ENCODE measurements at places on chromosomes 5 and 9.
A peak's percentile ranks its signal among the peaks of the same experiment; 100 is the strongest.

DNA sequence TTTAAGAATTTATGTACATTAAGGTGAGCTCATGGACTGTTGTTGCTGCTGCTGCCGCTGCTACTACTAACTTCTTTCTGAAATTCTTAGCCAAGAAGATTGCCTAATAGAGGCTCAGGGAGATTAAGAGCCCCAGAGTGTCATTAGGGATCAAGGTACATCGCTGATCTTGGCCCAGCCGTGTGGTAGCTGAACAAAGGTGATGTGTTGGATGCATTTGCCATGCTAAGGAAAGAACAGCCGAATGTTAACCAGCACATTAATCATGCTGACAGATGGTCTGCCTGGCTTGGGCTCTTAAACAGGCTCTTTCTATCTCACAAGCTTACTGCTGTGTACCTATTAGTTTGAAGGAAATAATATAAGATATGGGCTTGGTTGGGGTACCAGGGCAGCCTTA, 137.1 kb downstream of the KCTD16 start:
- no peak for DNase-seq

DNA sequence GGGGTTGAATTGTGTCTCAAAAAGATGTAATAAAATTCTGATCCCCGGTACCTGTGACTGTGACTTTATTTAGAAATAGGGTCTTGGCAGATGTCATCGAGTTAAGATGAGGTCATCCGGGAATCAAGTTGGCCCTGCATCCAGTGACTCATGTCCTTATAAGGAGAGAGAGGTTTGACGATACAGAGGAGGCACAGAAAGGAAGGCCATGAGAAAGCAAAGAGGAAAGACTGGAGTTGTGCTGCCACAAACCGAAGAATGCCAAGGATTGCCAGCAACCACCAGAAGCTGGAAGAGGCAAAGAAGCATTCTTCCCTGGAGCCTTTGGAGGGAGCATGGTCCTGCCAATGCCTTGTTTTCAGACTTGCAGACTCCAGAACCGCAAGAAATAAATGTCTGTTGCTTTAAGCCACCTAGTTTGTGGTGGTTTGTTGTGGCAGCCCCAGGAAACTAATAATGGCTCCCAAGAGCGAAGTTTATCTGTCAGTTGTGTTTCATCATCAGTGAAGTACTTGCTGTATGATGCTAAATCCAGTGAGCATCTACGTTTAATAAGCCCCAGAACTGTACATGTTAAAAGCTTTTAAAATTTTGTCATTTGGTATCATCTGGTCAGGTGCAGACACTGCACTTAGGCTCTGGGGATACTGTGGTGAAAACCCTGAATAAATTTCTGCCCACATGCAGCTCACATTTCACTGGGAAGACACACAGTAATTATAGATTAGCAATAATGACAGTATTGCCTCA, 114.8 kb downstream of the TLE4 start:
- DNase-seq, result no peak

DNA sequence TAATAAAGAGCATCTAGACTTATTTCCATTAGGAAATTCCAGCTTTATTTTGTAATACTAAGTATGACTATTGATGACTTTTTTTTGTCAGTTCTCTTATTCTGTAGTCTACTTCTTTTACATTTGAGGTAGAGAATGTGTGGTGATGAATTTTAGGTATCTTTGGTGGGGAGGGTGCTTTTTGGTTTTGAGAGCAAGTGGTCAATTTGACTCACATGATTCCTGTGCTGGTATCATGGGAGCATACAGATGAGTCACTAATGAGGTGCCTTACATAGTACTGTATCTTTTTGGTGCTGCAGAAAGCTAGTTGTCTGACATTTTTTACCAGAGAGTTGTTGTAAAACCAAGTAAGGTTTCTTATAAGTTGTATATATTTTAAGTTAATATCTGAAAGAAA, 35.3 kb downstream of the ERBIN start:
- peak; percentile 2 for DNase-seq

DNA sequence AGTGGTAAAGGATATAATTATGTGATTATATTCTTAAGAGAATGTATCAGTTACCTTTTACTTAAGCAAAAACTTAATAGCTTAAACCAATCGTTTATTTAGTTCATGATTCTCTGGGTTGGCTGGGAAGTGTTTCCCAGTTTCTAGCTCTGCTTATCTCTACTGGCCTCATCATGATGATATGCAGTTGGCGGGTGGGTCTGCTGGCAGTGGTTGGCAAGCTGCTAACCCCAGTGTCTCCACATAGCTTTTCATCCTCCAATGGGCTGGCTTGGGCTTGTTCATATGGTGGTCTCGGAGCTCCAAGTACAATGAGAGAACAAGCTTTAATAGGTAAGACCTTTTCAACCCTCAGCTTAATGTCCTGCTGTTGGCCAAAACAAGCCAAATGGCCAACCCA, 43.8 kb downstream of the ABLIM3 start:
- no peak for DNase-seq

DNA sequence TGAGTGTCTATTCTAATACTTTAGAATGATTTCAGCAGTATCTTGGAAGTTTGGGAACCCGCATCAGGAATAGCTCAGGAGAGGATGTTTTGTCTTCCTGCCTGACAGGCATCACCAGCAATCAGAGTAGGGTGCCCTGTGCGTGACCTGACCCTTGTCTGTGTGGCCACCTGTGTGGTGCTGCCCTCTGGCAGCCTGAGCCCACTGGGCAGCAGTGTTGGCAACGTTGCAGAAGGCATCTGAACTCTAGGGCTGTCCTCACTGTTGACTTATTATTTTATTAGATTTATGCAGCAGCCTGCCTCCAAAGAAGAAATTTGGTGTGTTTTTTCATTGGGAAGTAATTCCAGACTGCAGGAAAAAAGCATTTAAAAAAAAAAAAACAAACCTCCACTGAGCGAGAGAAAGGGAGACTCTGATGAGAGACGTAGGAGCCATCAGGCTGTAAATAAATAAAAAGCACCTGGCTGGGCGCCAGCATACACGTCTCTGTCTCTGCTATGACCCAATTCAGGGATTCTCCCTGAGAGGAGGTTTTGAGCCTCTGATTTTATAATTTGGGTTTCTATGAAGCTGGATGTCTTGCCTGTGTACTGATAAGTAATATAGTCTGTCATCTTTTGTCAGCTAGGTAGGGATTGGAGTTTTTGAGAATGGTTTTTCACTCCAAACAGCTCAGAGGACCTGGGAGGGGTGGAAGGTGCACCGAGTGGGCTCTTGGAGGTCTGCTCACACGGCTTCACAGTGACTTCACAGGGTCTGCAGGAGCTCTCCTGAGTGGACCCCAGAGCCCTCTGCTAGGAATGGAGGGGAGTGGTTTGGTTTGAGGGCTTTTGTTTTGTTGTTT, 49.0 kb downstream of the FAM78A start:
- no peak for DNase-seq

DNA sequence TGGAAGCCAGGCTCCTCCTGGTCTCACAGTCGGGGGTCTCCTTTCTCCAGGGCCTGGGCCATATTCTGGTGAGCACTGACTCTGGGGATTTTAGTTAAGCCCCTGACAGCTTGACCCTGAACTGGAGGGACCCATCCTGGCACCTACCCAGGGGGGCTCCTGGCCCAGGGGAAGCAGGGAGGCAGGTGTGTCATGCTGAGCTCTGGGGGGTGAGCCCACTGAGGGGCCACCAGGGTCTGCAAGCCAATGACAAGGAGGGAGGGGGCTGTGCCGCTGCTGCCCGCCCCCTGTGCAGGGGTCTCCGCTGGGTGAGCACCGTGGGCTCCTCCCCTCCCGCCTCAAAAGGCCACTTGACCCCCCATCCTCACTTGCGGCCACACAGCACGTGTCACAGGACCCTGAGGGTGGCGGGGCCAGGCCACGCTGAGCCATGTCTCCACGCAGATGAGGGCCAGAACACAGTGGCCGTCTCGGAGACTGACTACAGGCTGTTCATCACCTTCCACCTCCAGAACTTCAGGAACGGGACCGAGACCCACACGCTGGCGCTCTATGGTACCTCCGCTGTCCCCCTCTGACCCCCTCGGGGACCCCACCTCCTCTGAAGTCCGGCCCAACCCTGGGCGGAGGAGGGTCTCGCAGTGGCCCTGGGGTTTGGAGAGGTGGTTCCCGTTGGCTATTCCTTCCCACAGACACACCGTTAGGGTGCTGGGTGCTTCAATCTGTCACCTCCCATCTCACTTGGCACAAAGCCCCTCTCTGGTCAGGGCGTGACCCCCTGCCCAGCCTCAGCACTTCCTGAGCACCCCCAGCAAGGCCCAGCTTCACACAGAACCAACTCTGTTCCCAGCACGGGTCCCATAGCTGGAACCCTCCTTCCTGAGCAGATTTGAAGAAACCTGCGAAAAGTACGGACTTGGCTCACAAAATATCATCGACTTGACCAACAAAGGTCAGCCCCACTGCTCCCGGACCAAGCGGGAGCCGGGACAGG, 2.0 kb downstream of the LCN9 start:
- no peak for DNase-seq

GRCh38 chr5:146048994-146049703, 56.2 kb downstream of the PLAC8L1 start:
- DNase-seq, result no peak

DNA sequence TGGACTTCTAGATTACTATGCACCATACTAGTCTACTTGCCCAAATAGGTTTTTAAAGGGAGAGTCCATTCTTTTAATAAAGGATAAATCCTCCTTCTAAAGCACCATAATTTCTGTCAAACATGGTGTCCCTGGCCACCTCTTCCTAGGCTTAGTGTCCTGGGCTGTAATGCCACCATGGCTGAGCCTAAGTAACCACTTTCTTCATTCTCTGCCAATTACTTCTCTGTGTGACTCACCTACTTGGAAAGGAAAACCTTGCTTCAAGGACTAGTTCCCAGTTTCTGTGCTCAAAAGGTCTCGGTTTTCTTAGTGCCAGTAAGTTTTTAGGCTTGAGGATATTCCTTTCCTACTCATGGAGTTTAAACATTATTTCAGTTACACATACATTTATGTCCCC, 273.4 kb downstream of the DENND1A start:
- no peak for DNase-seq

DNA sequence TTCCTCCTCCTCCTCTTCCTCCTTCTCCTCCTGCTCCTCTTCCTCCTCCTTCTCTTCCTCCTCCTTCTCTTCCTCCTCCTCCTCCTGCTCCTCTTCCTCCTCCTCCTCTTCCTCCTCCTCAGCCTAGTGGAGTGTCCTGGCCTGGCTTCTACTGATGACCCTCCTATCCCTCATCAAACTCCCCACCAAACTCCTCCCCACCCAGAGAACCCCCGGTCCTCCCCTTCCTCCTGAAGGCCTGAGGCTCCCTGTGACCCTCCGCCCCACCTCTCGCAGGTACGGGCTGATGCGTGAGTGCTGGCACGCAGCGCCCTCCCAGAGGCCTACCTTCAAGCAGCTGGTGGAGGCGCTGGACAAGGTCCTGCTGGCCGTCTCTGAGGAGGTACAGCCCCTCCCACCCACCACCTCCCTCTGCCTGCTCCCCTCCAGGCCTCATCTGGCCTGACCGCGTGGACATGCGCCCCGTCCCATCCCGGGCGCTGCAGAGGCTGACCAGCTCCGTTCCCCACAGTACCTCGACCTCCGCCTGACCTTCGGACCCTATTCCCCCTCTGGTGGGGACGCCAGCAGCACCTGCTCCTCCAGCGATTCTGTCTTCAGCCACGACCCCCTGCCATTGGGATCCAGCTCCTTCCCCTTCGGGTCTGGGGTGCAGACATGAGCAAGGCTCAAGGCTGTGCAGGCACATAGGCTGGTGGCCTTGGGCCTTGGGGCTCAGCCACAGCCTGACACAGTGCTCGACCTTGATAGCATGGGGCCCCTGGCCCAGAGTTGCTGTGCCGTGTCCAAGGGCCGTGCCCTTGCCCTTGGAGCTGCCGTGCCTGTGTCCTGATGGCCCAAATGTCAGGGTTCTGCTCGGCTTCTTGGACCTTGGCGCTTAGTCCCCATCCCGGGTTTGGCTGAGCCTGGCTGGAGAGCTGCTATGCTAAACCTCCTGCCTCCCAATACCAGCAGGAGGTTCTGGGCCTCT, 10.6 kb downstream of the FGFR4 start:
- DNase-seq, result no peak

DNA sequence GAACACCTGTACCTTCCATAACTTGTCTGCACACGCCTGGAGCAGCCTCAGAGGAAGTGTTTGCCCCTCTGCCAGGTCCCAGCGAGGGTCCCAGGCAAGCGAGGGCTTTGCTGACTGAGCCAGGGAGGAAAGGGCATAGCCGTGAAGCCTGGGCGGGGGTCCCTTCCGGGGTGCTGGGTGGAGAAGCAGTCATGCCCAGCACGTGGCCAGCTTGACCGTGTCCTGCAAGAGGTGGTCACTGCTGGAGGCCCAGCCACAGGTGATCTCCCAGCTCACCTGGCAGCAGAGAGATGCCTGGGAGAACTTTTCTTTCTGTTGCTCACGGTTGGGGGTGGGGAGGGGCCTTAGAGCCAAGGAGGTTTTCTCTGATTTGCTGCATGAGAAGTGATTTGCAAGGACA, 195.3 kb downstream of the CACNA1B start:
- no peak for DNase-seq

GRCh38 chr9:97468658-97469448, 32.6 kb upstream of the TMOD1 start:
- no peak for DNase-seq

DNA sequence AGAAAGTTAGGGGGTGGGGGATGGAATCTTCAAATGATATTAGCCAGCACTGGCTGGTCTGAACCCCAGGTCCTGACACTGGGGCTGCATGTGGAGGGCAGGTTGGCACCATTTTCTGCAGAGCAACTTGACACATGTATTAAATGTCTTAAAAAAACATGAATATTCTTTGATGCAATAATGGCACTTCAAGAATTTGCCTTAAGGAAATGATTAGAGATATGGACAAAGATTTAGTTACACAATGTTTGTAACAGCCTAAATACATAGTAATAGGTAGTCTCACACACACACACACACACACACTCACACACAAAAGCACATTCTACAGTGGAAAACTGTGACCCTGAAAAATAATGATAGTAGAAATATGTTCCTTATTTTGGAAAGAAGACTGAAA, 3.6 kb downstream of the SVEP1 start:
- DNase-seq, result no peak

- DNase-seq, result no peak
Measured at GRCh38 chr5:65880496-65881072, 45.8 kb upstream of the ERBIN start.

GRCh38 chr5:54988817-54989216, 3.4 kb upstream of the ESM1 start:
- no peak for DNase-seq

- no peak for DNase-seq
Measured at GRCh38 chr5:54803471-54804011, 181.9 kb downstream of the ESM1 start.

DNA sequence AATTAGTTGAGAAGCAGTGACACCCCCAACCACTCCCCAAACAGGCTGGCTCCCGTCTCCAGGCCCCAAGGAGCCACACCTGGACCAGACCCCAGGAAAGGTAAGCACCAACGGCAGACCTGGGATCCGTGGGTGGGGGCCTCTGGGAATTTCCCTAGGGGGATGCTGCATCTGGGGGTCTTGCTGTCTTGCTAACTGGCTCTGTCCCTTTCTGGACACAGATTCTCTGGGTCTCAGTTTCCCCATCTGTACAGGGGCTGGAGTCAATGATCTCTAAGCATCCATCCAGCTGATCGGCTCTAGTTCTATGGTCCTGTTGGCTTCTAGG, 27.9 kb upstream of the IL17B start:
- DNase-seq, result no peak

All from stimulated activated CD8-positive, alpha-beta memory T cell treated with anti-CD3 and anti-CD28 coated beads, Interleukin-7, amount 100 ng/mL, for 1 hour (primary cell).